Lung microvascular endothelial cell (primary cell): ENCODE measurements at places on chromosomes 7 and 10.

GRCh38 chr7:96486681-96487080, 164.8 kb upstream of the SLC25A13 start:
- DNase-seq: no peak

DNA sequence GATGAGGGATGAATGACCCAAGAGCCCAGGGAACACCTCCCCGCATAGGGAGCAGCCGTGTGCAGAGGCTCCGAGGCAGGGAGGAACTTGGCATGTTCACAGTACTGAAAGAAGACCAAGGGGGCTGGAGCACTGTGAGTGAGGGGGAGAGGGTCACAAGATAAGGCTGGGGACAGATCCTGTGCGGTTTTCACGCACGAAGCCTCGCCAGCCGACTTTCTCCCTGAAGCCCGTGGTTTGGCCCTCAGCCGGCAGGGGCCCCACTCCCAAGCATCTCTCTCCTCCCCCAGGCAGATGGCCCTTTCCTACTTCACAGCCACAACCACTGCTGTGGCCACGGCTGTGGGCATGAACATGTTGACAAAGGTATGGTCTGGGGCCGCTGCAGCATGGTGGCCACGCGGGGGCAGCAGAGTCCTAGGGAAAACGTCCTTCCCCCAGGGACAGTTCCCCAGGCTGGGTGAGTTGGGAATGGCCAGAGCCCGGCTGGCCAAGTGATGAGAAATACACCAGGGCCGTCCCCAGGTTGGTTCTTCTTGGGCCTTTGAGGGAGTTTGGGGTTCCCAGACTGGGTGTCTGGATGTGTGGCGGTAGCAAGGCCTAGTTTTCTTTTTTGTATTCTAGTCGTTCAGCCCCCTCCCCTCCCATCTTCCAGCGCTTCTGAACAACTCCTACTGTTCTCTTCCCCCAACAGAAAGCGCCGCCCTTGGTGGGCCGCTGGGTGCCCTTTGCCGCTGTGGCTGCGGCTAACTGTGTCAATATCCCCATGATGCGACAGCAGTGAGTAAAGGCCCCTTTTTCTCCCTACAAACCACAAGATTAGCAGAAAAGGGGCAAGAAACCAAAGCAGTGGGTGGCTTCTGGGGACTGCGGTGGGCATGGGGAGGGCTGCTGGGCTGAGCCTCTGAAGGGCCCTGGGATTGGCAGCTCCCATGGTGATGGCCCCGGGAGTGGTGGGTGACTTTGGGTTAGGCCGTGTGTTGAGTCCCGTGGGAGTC, 14.4 kb upstream of the WBP1L start:
- peak; percentile 82 for DNase-seq

DNA sequence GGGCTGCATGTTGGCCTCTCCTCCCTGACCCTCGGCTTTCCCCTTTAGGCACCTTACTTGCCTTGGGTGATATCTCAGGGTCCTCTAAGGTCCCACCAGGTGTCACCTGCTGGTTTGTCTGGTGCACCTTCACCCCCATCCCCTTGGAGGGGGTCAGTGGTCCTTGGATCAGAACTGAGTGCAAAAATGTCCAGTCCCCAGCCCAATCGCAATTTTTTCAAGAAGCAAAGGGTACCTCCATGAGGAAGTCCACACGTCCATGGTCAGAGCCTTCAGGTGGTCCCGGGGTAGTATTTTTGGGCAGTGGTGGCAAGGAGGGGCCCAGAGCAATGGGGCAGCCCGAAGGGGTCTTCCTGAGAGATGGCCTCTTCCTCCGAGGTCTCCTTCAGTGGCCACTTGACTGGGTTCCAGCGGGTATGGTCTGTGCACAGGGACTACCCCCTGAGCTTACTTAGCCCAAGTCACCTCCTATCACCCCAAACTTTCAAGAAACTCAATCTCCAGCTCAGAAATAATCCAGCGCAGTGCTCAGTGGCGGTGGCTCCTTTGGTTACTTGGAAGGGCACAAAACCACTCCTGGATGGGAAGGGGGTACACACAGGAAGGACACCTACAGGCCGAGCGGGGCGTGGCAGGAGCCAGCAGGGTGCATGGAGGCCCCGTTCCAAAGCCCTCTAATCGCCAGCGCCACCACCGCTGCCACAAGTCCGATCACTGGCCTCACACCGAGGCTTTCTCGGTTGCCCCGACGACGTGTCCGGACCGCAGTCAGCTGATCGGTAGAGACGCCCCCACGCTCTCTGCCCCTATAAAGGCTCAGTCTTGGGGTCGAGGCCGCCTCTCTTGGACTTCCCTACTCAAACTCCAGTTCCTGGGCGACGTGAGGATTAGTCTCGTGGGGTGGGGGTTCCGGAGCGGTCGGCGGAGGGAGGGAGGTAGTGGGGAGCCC, 4.5 kb downstream of the SAP25 start:
- peak; percentile 54 for DNase-seq

GRCh38 chr7:20329389-20330238, 1.1 kb upstream of the ITGB8 start:
- peak; percentile 33 for DNase-seq

GRCh38 chr7:2281541-2281940, 32.7 kb downstream of the SNX8 start:
- DNase-seq: peak; percentile 80

- no peak for DNase-seq
Observed at GRCh38 chr10:95288303-95288702, 2.5 kb downstream of the PDLIM1 start.

- DNase-seq: no peak
Observed at GRCh38 chr7:66082083-66082482, 6.5 kb downstream of the ASL start.

- DNase-seq: no peak
Observed at GRCh38 chr7:82173400-82174021, 270.1 kb downstream of the CACNA2D1 start.

DNA sequence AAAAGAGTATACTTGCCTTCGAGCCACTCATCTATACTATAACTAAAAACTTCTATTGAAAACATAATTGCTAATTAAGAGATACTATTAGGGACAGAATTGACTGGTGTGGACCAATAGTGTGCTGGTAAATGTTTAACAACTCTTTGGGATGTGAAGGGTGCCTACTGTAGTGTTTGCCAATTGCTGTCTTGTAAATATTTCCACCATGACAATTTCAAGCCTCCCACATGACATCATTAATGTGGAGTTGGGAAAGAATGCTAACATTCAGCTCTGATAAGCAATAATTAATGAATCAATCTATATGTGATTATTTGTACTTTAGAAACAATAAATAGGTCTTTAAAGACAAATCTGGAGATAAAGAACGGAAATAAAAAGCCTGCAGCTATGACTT, 136.8 kb downstream of the DGKB start:
- no peak for DNase-seq

DNA sequence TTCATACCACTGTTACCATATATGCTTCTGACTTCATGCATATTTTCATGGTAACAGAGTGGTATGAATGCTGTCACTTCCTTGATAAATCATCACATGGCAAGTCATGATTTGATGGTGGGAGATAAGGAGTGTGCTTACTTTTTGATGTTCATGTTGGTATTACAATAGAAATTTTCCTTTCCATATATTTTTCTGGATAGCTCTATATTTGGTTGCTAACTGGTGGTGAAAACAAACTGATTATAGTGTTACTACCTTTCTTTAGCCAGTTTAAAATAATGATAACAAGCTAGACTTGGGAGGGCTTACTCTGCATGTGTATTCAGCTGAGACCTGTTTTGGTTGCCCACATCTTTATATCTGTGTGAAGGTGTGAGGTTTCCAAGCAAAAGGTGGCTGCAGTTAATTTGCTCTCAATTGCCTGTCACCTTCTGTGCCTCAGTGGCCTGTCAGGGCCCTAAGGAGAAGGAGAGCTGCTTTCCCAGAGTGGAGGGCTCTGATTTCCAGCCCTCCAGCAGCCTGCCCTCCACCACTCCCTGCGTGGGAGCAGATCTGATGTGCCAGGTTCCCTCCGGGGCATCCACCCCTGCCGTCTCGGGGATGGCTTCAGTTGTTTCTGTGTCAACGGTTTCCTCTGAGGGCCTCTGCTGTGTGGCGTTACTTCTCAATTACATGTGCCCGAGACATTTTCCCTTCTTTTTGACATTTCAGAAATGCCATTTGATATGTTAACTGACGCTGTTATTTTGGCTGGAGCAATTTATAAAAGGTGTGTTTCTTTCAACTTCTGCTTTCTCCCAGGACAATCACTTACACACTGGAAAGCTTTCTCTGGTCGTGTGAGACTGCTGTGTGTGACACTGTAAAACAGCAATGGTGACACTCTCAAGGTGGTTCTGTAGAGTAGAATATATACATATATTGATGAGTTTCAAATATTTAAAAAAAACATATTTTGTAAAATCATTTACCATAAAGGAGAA, 107.7 kb upstream of the KLF6 start:
- peak; percentile 92 for DNase-seq

DNA sequence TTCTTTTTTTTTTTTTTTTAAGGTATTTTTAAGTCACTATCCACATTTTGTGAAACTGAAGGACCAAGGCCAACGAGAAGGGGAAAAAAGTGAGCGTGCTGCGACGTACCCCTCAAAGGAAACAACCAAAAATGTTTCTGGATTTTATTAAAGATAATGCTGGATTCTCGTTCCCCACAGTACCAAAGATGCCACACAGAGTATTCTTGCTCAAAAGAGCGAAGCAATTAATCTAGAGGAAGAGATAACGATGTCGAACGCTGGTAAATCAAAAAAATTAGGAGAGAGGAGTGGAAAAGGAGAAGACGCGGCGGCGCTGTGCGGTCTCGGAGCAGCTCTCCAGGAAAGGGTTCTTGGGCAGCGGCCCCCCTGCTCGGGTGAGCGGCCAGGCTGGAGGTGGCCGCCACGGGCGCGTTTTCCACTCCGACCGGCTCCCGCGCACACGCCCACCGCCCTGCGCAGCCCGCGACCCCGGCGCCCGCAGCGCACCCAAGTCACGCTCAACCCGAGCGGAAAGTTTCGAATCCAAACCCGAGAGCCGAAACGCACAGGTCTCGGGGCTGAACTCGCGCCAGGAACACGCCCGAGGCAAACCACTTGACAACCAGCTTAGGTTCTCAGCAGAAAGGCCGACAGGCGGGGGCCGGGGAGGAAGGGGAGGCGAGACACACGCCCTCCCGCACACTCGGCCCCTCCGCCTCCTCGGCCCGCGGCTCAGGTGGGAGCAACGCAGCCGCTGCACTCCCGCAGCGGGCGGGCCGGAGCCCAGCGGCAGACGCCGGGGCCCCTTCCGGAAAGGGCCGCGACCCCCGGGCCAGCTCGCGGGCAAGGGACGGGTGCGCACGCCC, 989 bp downstream of the SRPK2 start:
- DNase-seq: peak; percentile 41

GRCh38 chr7:17887286-17887685, 53.0 kb downstream of the SNX13 start:
- no peak for DNase-seq

DNA sequence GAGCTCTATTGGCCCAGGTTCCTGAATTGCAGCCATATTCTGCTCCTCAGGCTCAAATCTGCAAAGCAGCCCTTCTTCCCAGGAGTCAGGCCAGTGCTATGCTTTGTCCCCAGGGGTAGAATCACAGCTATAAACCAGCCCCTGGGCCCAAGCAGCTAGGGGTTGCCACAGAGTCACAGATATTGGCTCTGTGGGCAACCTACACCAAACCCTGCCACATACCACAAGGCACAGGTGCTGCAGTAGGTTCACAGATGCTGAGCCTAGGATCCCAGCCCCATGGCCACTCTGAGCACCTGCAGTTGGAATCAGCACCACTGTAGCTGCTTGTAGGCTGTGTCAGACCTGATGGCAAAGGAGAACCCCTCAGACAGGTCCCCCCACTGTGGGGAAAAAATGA, 43.1 kb upstream of the CAMK2B start:
- DNase-seq: no peak

- no peak for DNase-seq
Observed at GRCh38 chr7:133065301-133065700, 16.6 kb downstream of the CHCHD3 start.

GRCh38 chr10:89171263-89171872, 35.7 kb downstream of the CH25H start:
- DNase-seq: no peak
